Right ventricle myocardium superior (tissue), 1 donor: ENCODE measurements at places on chromosomes 4 and X.

DNA sequence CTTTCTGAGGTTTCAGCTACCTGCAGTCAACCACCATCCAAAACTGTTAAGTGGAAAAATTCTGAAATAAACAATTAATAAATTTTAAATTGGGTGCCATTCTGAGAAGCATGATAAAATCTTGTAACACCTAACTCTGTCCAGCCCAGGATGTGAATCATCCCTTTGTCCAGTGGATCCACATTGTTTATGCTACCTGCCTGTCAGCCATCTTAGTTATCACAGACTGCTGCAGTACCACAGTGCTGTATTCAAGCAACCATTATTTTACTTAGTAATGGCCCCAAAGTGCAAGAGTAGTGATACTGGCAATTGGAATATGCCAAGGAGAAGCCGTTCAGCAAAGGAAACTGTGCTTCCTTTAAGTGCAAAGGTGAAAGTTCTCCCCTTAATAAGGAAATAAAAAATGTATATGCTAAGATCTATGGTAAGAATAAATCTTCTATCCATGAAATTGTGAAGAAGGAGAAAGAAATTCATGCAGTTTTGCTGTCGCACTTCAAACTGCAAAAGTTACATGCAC, 20.6 kb downstream of the CAMK2D start:
- DNase-seq, result no peak

GRCh38 chrX:148333989-148334388, 166.4 kb upstream of the AFF2 start:
- no peak for DNase-seq

- no peak for DNase-seq
Measured at GRCh38 chrX:79080141-79080540, 64.3 kb upstream of the GPR174 start.

DNA sequence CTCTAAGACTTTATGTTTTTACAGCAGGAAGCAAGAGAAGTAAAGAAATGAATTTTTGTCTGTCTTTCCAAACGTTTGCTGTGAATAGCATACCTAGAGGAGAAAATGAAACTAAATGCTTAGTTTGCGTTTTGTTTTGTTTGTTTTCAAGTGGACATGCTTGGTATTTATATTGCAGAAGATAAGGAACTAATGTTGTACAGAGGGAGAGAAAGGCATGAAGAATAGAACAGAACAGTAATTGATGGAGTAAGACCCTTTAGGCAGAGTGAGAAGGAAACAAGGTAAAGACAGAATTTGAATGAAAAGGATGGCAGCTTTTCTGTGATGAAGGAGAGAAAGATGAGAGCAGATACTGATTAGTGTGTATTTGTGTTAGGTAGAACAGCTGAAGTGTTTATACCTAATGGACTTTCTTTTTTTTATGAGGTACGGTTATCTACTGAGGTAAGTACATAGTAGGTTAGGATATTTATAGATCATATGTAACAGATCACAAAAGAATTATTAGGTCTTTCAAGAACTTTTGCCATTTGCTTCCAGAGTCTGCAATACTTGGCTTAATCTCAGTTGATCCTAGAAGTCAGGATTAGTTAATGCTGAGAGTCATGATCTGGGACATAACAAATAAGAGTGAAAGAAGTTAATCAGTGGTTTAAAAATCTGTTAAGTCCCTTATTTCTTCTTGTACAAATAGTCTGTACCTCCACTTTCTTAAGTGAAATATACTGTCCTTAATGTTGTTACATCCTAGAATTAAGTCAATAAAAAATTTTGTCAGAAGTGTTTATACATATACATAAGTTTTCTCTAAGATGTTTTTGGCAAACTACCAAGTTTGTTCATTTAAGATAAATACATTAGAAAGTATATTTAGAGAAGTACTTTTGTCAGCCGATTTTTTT, 36.8 kb downstream of the FABP2 start:
- DNase-seq, result no peak

DNA sequence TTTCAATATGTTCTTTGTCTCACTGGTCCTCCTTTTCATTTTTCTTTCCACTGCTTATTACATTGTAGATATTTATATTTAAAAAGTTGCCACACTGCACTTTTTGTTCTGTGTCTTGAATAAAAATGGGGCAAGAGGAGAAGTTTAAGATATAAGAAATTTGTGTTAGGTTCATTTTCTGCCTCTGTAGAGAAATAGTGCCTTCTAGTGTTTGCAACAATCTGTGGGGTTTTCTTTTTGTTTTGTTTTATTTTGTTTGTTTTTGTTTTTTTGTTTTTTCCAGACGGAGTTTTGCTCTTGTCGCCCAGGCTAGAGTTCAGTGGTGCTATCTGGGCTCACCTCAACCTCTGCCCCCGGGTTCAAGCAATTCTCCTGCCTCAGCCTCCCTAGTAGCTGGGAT, 20.1 kb upstream of the SMIM14 start:
- DNase-seq, result no peak

DNA sequence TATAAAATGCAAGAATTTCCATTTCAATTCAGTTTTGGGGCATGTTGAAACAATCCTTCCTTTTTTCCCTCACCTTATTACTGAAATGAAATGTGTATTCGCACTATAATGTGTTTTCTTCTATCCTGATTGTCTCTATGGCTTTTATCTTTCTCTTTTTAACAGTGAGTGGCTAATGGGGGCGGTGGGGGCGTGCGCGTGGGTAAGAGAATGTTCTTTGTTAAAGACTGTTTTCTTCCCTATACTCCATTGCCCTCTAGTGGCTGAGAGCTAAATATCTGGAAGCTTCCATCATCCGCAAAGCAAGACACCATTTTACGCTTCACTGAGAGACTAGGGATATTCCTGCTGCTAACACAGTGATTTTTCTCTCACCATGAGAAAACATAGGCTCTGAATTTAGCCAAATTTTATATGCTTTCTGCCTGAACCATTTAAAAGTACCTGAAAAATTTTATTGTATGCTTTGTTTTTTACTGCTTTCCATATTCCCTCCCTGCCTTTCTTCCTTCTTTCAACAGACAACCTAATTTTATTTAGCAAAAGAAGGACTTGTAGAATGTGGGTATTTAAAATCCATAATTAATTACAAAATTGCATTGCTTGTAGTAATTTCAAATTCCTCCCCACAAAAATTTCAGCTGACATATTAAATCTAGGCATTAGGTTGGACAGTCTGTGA, 194.0 kb downstream of the GASK1B start:
- DNase-seq, result peak; percentile 62

GRCh38 chr4:138291431-138291830, 49.3 kb upstream of the SLC7A11 start:
- DNase-seq, result no peak

DNA sequence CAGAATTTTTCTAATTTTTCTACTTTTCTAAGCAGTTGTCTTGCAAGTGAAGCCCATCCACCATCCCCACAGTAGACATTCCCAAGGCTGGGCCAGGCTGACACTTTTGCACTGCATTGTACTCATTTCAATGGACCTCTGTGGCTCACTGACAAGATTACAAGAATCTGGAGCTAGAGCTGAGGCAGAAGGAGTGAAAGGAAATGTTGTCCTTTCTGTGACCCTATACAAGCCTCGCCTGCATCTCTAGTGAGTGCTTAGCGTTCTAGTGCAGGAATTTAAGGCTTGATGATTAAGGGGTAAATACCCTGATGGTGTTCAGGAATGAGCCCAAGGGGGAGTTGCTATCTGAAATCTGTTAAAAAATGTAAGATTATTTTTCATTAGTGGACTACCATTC, 6.3 kb downstream of the MAGED1 start:
- DNase-seq, result no peak

DNA sequence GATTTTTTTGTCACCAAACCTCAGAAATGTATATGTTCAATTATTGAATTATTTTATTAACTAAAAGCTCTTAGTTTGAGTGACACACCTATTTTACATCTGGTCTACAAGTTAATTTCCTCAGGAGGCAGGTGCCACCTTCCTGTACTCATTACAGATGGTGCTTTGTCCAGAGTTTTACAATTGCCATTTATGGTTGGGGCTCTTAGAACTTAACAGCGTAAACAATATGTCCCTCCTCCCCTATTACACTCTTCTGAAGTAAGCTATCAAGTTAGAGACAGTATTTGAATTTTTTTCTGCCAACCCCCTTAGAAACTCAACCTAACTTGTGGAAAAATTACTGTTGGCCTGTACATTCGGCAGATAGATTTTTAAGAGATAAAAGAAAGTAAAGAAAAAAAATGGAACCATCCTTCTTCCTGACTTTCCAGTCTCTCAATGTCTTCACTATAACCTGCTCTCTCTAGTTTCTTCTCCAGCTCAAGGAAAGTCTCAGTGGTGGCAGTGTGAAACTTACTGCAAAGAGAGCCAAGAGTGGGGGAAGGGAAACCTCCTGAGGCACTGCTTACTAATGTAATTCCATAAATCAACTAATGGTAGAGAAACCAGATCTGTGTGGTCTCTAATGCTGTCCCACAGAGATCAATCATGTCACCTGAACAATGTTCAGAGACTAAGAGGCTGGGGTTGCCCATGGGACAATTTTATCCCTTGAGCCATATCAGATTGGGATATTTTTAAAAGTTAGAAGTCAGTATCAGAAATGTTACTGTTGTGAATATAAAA, 7.8 kb downstream of the CXXC4 start:
- no peak for DNase-seq

DNA sequence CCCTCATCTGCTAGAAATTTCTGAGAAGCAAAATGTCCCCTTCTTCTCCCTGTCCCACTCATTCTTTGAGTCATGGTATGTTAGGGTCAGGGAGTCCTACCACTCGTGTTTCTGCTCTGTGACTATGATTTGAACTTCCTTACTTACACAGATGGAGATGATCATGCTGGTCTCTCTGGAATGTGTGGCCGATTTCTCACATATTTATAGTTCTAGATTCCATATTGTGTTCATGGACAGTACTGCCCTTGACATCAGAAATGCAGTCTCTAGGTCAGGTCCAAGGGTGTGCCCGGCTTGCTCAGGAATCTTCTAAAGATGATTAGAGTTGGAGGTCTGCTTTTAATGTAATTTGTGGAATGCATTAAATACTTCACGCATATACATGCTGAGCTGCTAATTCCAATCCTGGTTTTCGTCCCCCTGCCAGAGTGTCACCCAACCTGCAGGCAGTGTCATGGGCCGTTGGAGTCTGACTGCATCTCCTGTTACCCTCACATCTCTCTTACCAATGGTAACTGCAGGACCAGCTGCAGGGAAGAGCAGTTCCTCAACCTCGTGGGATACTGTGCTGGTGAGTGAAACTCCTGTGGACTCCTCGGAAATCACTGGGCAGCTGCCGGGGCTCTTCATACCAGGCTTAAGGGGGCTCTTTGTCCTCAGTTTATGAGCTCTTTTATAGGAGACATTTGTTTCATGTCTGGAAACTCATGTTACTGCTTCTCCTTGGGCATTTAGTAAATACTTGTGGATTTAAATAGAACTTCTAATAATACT, 214.1 kb upstream of the ANXA3 start:
- no peak for DNase-seq

- DNase-seq, result no peak
Measured at GRCh38 chrX:119062750-119063374, 9.9 kb upstream of the CT47C1 start.

GRCh38 chr4:89904524-89904923, 9.9 kb downstream of the MMRN1 start:
- no peak for DNase-seq

GRCh38 chrX:14235004-14235403, 205.3 kb upstream of the GEMIN8 start:
- no peak for DNase-seq

DNA sequence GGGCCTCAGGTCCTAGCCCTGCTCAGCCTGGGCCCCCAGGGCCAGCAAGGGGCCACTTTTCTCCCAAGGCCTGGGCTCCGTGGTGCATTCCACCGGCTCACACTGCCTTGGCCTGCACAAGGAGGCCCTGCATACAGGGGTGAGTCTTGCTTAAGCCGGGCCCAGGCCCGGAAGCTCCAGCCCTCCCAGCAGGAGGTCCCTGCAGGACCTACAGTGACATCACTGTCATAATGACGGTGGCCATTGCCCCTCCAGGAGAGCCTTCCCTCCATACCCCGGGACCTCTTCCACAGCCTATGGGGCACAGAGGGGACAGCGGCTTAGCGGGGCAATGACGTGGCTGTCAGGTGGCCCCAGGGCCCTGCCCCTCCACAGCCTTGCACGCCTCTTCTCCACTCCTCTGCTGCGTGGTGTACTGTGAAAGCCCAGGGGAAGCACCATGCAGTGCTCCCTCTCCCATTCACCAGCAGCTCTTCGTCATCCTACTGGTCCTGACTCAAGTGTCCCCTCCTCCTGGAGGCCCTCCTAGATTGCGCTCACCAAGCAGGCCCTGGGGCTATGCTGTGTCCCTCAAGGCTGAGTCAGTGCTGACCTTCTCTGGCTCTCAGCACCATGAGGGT, 32.3 kb upstream of the AFAP1 start:
- DNase-seq, result no peak

- no peak for DNase-seq
Measured at GRCh38 chrX:12138361-12139313, at the start of gene FRMPD4. Gene FRMPD4, plus strand, starts transcription at chrX:12138473. Its CDS starts 499 bp downstream, at chrX:12138972.

DNA sequence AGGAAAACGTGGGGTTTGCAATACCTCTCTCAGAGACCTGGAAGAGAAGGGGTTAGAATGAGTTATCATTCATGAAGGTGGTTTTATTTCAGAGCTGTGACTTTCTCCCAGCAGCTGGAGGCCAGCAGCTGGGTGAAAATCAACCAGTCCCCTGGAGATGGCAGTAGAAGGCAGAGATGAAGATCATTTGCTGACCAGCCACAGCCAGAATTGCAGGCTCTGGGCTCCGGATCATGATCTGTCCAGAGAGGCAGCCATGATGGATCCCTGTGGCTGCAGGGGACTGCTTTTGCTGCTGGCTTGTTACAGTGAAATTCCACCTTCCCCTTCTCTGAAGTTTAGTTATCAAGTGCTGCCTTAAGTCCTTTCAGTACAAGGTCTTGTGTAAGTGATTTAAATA, 46.9 kb upstream of the TAB3 start:
- no peak for DNase-seq

GRCh38 chr4:10656988-10657387, 27.6 kb downstream of the CLNK start:
- DNase-seq, result no peak

- DNase-seq, result no peak
Measured at GRCh38 chrX:21855937-21856415, at the start of gene YY2. Gene YY2, plus strand, starts transcription at chrX:21855987. Its CDS starts 498 bp downstream, at chrX:21856485.

GRCh38 chr4:82469791-82470345, 39.5 kb downstream of the ENOPH1 start:
- no peak for DNase-seq

DNA sequence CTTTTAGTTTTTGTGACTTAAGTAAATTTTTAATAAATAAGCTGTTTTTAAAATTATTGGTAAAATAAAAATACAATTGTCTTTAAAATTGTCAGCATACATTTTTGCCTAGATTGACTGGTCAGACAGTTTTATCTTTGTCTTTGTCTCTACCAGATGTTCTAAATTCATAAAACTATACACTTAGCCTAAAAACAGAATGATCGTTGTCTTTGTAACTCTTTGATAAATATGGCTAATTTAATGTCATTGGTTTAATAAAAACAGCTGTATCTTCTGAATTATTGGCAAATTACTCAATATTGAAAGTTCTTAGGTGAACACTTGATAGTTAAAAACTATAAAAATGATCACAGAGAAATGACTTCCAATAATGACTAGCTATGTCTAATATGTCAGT, 36.5 kb upstream of the NPFFR2 start:
- DNase-seq, result no peak

- no peak for DNase-seq
Measured at GRCh38 chr4:99859618-99860017, 34.6 kb downstream of the LAMTOR3 start.
